ENCODE measurements at places on chromosomes 12 and 14.

DNA sequence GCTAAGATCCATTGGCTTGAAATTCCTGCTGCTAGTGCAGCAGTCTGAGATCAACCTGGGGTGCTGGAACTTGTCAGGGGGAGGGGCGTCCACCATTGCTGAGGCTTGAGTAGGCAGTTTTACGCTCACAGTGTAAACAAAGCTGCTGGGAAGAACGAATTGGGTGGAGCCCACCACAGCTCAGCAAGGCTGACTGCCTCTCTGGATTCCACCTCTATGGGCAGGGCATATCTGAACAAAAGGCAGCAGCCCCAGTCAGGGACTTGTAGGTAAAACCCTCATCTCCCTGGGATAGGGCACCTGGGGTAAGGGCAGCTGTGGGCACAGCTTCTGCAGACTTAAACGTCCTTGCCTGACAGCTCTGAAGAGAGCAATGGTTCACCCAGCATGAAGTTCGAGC is 191.7 kb downstream of the ALG10B start:
- DNase-seq: no peak

- DNase-seq: no peak
Observed at GRCh38 chr12:115504306-115505290, 772.9 kb downstream of the MED13L start.

- no peak for DNase-seq
Observed at GRCh38 chr12:10372559-10372958, 17.3 kb downstream of the KLRK1 start.

GRCh38 chr12:26807292-26807691 is 25.7 kb downstream of the ITPR2 start:
- DNase-seq: no peak

GRCh38 chr12:47910486-47910885 is 5.7 kb upstream of the VDR start:
- DNase-seq: no peak

- no peak for DNase-seq
Observed at GRCh38 chr14:20306079-20306423, 300 bp upstream of the TTC5 start.

GRCh38 chr14:70023871-70024270 is 144.7 kb downstream of the SMOC1 start:
- no peak for DNase-seq

DNA sequence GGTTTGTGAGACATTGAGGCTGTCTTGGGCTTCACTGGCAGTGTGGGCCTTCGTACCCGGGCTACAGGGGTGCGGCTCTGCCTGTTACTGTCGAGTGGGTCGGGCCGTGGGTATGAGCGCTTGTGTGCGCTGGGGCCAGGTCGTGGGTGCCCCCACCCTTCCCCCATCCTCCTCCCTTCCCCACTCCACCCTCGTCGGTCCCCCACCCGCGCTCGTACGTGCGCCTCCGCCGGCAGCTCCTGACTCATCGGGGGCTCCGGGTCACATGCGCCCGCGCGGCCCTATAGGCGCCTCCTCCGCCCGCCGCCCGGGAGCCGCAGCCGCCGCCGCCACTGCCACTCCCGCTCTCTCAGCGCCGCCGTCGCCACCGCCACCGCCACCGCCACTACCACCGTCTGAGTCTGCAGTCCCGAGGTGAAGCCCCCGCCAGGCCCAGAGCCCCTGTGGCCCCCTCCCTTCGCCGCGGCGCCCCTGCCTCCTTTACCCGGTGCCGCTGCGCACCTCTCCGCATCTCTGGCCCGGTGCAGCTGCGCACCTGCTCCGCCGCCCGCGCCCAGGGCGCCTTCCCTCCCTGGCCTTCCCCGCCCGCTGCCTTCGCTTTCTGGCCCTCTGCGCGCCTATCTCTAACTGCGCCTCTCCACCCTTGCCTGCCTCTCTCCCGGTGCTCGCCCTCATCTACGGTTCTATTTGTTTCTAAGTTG is at the start of gene ENO2:
ENO2 (plus strand) TSS at position 335 of the 701 bp plus-strand sequence. CDS start 1,253 bp downstream, outside the sequence.
- DNase-seq: peak; percentile 71

DNA sequence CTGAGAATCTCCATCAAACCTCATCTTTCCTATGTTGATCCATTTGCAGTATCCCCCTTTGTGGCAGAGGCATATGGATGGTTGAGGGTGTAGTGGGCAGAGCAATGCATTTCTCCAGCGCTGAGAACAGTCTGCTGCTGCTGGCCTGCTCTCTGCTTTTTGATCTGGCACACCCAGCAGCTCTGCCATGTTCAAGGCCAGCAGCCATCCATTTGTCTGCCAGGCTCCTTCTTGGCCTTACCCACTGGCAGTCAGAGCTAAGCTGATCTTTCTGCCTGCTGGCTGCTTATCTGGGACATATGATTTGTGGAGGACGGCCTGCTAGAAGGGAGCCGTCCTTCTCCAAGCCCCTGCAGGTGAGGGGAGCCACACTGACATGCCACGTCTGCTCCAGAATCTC is 17.0 kb downstream of the NPC2 start:
- no peak for DNase-seq

- DNase-seq: no peak
Observed at GRCh38 chr12:58640314-58640713, 280.0 kb downstream of the LRIG3 start.

- no peak for DNase-seq
Observed at GRCh38 chr12:4121506-4122020, 152.0 kb upstream of the CCND2 start.

DNA sequence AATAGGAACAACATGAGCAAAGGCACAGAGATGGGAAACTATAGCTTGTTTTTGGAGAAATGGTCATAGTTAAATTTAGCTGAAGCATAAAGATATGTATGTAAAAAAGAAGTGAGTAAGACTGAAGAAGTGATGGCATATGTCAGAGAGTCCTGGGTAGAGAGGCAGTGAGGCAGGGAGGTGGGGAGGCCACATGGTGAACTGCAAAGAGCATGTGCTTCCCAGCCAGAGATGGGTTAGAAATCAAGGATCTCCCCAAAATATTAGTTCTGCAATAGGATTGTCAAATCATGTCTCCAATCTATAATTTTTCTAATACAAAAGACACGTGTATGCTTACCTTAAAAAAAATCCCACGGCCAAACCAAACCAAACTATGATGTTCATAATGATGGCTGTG is 82.1 kb upstream of the STXBP6 start:
- DNase-seq: no peak

DNA sequence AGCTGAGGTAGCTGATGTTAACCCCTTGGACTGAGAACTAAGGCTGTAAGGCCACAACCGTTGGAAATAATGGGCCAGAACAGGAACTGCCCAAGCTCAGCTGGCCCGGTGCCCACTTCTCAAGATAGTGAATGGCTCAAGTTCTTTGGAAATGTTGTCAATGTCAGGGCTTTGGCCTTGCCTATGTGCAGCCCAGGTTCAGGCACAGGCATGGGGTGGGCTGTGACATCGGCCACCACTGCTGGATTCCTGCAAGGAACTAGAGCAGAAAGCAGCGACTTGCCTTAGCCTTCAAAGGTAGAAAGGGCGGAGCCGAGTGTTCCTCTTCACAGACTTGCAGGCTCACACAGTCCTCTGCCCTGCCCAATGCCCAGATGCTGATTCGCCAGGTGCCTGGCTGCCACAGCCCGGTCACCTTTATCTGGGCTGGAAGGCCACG is 291.2 kb downstream of the ZFP36L1 start:
- no peak for DNase-seq
